ENCODE measurements at places on chromosomes 5 and 9. TPM values are rescaled to one million over a fixed set of nuclear protein-coding genes. Genes with fewer than 3 reads are reported as not detected.
A peak's percentile ranks its signal among the peaks of the same experiment; 100 is the strongest.

DNA sequence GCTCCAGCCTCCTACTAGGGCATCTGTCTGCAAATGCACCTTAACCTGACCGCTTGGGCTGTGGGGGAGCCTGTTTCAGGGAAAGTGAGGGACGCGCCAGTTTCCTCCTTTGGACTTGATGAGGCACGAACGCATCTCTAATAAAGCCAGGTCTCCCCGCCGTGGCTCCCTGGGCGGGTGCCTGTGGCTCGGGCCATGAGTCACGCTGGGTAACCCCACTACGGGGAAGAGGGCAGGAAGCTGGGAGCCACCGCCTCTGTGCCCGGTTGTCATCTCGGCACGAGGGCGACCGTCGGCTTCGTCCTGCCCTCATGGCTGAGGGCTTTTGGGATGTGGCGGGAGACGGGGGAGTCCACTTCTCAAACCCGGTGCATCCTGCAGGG, 12.1 kb downstream of the NOTCH1 start:
- peak overlapping the region; percentile 90 for H3K27ac ChIP-seq
- H3K27me3 ChIP-seq = no peaks in the 10 kb centered on the region
- H3K36me3 ChIP-seq = peaks cover 14% of the 10 kb centered on the region
- DNase-seq = peak; percentile 89

- H3K36me3 ChIP-seq = no peaks in the 10 kb centered on the region
- no peak for DNase-seq
- no peak overlapping the region for H3K4me3 ChIP-seq
Observed at GRCh38 chr5:34691326-34691725, 35.2 kb downstream of the RAI14 start.

NIM1K gene
- total RNA-seq = 0.73 TPM

GRCh38 chr9:91948597-91949391, 1.2 kb downstream of the ROR2 start:
- peak; percentile 50 for DNase-seq
- H3K27ac ChIP-seq = no peak overlapping the region
- H3K36me3 ChIP-seq = no peaks in the 10 kb centered on the region
- H3K27me3 ChIP-seq = peaks cover 75% of the 10 kb centered on the region
- peak overlapping the region; percentile 21 for H3K4me3 ChIP-seq

MEF2C gene
- not detected for total RNA-seq

- DNase-seq = no peak
- no peak overlapping the region for H3K4me3 ChIP-seq
- no peaks in the 10 kb centered on the region for H3K36me3 ChIP-seq
- H3K4me1 ChIP-seq = no peaks in the 10 kb centered on the region
- no peak overlapping the region for H3K27ac ChIP-seq
Observed at GRCh38 chr9:110835404-110835803, 166.8 kb downstream of the MUSK start.

- H3K4me1 ChIP-seq = peaks cover 26% of the 10 kb centered on the region
- peaks cover 27% of the 10 kb centered on the region for H3K36me3 ChIP-seq
- H3K4me3 ChIP-seq = no peak overlapping the region
- no peak overlapping the region for H3K27ac ChIP-seq
- no peak for DNase-seq
Observed at GRCh38 chr5:134600600-134600999, 32.0 kb downstream of the SAR1B start.

- no peak overlapping the region for H3K4me3 ChIP-seq
- no peaks in the 10 kb centered on the region for H3K27me3 ChIP-seq
- H3K27ac ChIP-seq = no peak overlapping the region
- H3K36me3 ChIP-seq = no peaks in the 10 kb centered on the region
Observed at GRCh38 chr5:149799119-149799623, 69.1 kb downstream of the PPARGC1B start.

DNA sequence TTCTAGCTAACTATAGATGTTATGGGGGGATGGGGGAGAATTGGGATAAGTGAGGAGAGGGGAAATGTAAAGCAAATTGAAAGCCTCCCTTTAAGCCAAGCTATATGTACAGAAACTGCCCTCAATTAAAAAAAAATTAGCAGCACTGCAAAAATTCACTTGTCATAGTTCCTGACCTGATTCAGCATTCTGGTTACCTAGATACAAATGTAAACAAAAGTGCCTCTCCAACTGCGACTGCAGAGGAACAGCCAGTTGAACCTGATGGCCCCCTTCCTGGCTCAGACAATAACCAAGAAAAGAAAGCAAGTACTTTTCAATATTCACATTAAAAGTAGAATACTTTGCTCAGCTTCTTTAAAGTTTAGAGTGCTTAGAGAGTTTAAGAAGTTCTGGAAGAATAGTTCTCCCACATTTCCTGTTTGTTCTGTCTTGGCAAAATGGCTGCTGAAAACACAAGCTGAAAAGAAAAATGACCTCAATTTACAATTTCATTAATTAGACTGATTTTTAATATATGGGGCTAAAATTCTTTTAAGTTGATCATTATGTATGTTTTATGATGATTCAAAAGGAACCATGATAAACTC, 1.5 kb downstream of the FAM81B start:
- no peak overlapping the region for H3K4me3 ChIP-seq
- no peak overlapping the region for H3K27ac ChIP-seq
- H3K27me3 ChIP-seq = peaks cover 6% of the 10 kb centered on the region
- H3K4me1 ChIP-seq = no peaks in the 10 kb centered on the region
- DNase-seq = no peak

DNA sequence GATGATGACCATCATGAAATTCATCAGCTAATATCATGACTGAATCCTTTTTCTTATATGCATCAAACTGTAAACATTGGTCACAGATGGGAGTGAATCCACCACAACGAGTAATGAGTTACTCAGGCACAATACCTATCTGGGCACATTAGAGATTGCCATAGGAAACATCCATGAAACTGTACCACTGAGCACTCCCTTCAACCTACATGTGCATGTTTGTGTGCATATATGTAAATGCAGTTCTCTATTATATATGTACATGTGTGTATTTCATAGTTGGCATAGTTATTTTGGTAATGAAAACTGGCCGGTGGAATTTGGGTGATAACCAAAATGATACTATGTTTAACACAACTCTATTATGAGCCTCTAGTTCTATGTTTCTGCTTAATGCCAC, 387.3 kb upstream of the ARRDC3 start:
- no peak overlapping the region for H3K27ac ChIP-seq
- H3K4me1 ChIP-seq = no peaks in the 10 kb centered on the region
- no peak overlapping the region for H3K4me3 ChIP-seq
- no peaks in the 10 kb centered on the region for H3K36me3 ChIP-seq
- DNase-seq = no peak

DNA sequence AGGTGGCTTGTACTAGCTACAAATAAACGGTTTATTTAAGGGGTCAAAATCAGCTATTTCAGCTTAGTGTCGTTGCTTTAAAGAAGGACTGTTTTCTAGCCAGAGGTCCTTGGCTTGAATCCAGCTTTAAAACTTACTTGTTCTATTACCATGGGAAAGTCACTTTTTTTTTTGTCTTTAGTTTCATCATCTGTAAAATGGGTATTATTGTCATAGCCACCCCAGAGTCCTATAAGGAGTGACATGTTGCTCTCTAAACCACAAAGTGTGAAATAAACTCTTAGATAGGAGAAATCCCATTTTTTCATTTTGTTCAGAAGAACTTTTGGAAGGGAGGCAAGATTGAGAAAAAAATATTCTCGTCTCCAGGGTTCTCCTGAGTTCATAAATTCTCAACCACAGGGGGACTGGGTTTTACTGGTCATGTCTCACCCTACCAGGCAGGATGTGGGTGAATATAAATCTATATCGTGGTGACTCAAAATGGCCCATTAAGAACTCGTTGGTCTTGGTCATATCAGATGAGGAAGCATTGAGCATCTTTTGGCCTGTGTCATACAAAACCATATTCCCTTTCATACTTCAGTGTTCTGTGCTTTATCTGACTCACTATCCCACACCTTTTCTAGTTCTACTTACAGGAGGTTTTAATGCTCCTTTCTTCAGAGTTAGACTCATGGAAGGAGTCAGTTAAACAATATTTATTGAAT, 202.7 kb upstream of the NR3C1 start:
- H3K4me3 ChIP-seq = peak overlapping the region; percentile 69
- H3K36me3 ChIP-seq = peaks cover 55% of the 10 kb centered on the region
- peaks cover 52% of the 10 kb centered on the region for H3K4me1 ChIP-seq

GRCh38 chr5:78766412-78766762, 117.8 kb upstream of the LHFPL2 start:
- DNase-seq = no peak
- H3K27me3 ChIP-seq = peaks cover 2% of the 10 kb centered on the region
- no peaks in the 10 kb centered on the region for H3K36me3 ChIP-seq
- H3K4me3 ChIP-seq = no peak overlapping the region

DNA sequence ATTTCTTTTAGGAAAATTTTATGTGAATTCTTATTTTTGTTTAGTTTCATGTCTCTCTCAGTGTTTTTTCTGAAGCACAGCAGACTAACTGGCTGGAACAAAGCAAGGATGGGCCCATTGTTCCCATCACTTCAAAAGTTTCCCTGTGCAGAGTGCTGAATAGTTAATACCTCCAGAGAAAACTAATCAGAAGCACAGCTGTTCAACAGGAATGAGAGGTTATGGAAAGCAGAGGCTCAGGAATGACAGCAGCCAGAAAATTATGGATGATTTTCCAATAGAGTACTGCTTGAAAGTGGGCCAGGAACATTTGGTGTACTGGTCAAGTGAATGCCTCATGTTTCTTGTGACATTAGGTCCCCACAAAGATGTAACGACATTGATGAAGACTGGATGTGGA, 173.0 kb upstream of the TARS1 start:
- H3K36me3 ChIP-seq = no peaks in the 10 kb centered on the region
- no peaks in the 10 kb centered on the region for H3K27me3 ChIP-seq
- no peak overlapping the region for H3K4me3 ChIP-seq
- no peak for DNase-seq
- no peaks in the 10 kb centered on the region for H3K4me1 ChIP-seq

DNA sequence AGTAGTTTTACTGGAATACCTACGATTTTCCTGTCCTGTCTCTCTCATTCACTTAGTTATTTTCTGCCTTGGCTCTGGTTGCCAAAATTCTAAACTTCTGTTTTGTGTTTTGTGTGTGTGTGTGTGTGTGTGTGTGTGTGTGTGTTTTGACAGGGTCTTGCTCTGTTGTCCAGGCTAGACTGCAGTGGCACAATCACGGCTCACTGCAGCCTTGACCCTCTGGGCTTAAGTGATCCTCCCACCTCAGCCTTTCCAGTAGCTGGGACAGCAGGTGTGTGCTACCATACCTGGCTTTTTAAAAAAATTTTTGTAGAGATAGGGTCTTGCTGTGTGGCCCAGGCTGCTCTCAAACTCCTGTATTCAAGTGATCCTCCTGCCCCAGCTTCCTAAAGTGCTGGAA, 17.2 kb downstream of the UBE2D2 start:
- H3K27ac ChIP-seq = peak overlapping the region; percentile 89
- H3K27me3 ChIP-seq = no peaks in the 10 kb centered on the region
- peaks cover 26% of the 10 kb centered on the region for H3K36me3 ChIP-seq
- H3K4me3 ChIP-seq = no peak overlapping the region

PCDHA6 gene
- total RNA-seq = not detected

GRCh38 chr5:80655231-80655774, 520 bp upstream of the DHFR start:
- no peaks in the 10 kb centered on the region for H3K27me3 ChIP-seq
- peaks cover 46% of the 10 kb centered on the region for H3K36me3 ChIP-seq
- H3K27ac ChIP-seq = peak overlapping the region; percentile 97
- no peak for DNase-seq
- H3K4me3 ChIP-seq = peak overlapping the region; percentile 90
- peaks cover 32% of the 10 kb centered on the region for H3K4me1 ChIP-seq

- H3K4me1 ChIP-seq = no peaks in the 10 kb centered on the region
- no peak overlapping the region for H3K4me3 ChIP-seq
- no peaks in the 10 kb centered on the region for H3K36me3 ChIP-seq
- no peaks in the 10 kb centered on the region for H3K27me3 ChIP-seq
- DNase-seq = no peak
Observed at GRCh38 chr5:160075073-160075472, 44.2 kb downstream of the PWWP2A start.

DNA sequence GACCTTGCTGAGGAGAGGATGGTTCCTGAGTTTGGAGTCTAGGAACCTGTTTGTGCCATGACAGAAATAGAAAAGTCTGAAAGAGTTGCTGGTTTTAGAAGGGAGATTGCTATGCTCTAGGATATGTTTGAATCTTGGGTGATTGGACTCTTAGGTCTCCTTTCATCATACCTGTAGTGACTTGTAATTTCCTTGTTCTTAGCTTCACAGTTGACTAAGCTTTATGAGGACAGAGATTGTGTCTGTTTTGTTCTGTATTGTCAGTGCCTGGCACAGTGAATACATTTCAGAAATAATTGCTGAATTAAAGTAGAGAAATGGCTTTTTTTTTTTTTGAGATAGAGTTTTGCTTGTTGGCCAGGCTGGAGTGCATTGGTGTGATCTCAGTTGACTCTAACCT, 31.5 kb downstream of the GAPVD1 start:
- peaks cover 2% of the 10 kb centered on the region for H3K4me1 ChIP-seq
- no peak overlapping the region for H3K27ac ChIP-seq
- H3K4me3 ChIP-seq = no peak overlapping the region
- no peaks in the 10 kb centered on the region for H3K27me3 ChIP-seq

DNA sequence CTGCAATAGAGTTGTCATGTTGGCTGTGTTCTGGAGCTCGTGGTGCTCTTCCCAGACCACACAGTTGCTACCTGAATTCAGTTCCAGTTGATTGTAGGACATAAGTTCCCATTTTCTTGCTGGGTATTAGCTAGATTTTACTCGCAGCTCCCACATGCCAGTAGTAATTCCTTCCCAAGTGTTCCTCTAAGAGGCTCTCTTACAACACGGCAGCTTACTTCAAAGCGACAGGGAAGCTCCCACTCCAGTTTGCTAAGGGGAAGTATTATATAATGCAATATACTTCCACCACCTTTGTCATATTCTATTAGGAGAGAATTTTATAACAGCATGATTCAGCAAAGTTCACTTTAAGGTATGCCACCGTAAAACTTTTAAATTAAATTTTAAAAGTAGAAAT, 623.0 kb downstream of the SLCO4C1 start:
- no peaks in the 10 kb centered on the region for H3K36me3 ChIP-seq
- H3K4me1 ChIP-seq = no peaks in the 10 kb centered on the region
- H3K27me3 ChIP-seq = no peaks in the 10 kb centered on the region
- H3K4me3 ChIP-seq = no peak overlapping the region
- no peak overlapping the region for H3K27ac ChIP-seq
- DNase-seq = no peak

GRCh38 chr5:116475338-116475737, 99.3 kb downstream of the SEMA6A start:
- H3K27ac ChIP-seq = no peak overlapping the region
- no peaks in the 10 kb centered on the region for H3K27me3 ChIP-seq
- H3K4me3 ChIP-seq = no peak overlapping the region
- H3K4me1 ChIP-seq = no peaks in the 10 kb centered on the region
- no peaks in the 10 kb centered on the region for H3K36me3 ChIP-seq

SYK gene
- not detected for total RNA-seq

FREM1 gene
- total RNA-seq = not detected

DNA sequence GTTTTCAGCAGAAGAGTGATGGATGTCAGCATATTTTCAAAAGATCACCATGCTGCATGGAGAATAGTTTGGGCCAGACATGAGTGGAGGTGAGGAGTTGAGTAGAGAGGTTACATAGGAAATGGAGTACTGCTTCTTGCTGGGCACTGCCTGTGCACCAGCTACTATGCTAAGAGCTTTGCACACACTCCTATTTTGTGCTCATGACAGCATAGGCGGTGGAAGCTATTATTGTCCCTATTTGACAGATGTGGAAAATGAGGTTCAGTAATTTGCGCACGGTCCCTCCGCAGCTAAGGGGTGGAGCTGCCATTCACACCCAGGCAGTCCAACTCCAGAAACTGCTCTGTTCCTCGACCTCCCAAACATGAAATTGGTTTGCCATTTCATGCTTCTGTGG, 67.8 kb downstream of the ENTREP1 start:
- no peak overlapping the region for H3K27ac ChIP-seq
- no peak for DNase-seq
- peaks cover 6% of the 10 kb centered on the region for H3K27me3 ChIP-seq
- H3K4me3 ChIP-seq = no peak overlapping the region
- no peaks in the 10 kb centered on the region for H3K4me1 ChIP-seq

Measured in activated CD4-positive, alpha-beta memory T cell treated with anti-CD3 and anti-CD28 coated beads, Interleukin-2, amount 10 ng/mL, durations not matched to agents 7 days and 5 days (primary cell).